ENCODE measurements at places on chromosomes 12 and 14.

- DNase-seq = no peak
These were observed 27.1 kb upstream of the MTERF2 start for GRCh38 chr12:107014055-107014454.

GRCh38 chr12:132669166-132669879 lies 17.8 kb downstream of the POLE start:
- no peak for DNase-seq

GRCh38 chr14:92706386-92706785 lies 42.0 kb downstream of the LGMN start:
- DNase-seq = no peak

DNA sequence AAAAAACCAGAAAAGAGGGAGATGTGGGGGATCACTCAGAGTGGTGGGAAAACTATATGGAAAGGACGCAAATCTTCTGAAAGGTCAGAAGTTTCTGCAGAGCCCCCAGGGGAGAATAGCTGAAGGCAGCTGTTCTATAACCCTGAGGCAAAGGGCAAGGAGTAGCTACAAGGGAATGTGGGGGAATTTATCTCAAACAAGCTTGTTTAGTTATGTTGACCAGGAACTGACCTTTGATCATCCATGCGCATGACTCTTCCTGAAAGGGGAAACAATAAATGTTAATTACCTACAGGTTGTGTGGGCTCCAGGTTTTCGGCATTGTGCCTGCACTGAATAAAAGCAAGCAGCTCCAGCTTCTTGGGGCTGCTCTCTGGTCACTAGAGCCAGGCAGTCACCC lies 968.5 kb downstream of the AACS start:
- DNase-seq = no peak

DNA sequence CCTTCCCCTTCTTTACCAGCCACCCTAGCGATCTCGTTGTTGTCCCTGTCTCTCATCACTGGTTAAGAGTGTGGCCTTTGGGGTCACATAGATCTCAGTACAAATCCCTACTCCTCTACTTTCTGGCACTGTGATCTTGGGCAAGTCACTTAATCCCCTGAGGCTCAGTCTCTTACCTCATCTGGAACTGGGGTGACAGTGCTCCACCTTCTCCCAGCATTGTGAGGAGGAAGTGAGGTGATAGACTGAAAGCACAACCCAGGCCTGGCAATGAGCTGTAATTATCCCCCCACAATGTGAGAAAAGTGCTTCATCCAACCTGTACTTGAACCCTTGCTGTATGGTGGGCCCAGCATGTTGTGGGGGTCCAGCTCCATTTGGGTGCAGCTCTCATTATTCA lies 48.0 kb downstream of the IRAK3 start:
- no peak for DNase-seq

DNA sequence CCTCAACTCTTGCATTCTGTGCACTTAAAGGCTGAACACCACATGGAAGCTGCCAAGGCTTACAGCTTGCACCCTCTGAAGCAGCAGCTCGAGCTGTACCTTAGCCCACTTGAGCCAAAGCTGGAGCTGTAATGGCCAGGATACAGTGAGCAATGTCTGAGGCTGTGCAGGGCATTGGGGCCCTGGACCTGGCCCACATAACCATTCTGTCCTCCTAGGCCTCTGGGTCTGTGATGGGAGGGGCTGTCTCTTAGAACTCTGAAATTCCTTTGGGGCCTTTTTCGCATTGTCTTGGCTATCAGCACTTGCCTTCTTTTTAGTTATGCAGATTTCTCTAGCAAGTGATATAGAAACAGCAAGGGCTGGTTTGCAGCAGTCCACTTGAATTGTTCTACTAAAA lies 303.8 kb upstream of the CLEC14A start:
- DNase-seq = no peak

- no peak for DNase-seq
These were observed 601.8 kb upstream of the ATXN7L3B start for GRCh38 chr12:73935817-73936216.

DNA sequence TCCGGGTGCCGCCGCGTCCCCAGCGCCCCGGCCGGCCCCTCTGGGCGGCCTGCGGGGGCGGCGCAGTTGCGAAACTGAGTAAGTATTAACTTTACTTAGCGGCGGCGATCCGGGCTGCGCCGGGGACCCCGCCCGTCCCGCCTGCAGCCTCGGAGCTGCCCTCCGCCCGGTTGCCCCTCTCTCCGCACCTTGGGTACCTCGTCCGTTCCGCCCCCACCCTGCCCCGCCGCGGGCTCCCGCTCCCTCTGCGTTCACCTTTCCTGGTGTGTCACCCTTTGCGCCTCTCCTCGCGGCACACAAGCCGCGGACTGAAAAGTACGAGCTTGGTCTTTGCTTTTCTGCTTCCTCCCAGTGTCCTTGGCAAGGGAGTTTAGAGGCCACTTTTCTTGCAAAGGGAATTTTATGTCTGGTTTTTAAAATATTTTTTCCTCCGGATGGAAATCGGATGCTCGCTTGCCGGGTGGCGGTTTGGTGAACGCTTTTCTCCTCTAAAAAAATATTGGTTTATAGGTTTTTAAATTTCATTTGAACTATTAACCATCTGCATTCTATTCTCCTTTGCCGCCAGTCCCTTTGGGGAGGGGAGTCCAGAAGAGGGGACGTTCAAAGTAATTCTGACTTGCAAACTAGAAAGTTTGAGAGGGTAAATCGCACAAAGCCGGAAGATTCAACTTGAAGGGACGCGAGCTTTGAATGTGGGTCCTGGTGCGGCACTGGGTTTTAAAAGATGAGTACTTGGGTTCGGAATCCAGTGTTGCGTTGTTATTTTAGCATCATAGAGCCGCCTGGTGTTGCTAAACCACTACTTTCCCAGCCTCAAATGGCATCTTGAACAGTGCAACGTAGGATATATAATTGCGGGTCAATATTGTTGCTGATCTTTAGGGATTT lies 834 bp downstream of the RASSF8 start:
- DNase-seq = no peak

DNA sequence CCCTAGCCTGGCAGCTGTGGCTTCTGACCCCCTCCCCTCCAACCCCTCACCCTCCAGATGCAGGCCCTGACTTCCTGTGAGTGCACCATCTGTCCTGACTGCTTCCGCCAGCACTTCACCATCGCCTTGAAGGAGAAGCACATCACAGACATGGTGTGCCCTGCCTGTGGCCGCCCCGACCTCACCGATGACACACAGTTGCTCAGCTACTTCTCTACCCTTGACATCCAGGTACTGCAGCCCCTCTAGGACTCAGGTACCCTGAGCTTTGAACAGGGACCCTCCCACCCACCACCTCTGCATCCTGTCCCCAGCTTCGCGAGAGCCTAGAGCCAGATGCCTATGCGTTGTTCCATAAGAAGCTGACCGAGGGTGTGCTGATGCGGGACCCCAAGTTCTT lies 6.0 kb upstream of the IRF9 start:
- no peak for DNase-seq

DNA sequence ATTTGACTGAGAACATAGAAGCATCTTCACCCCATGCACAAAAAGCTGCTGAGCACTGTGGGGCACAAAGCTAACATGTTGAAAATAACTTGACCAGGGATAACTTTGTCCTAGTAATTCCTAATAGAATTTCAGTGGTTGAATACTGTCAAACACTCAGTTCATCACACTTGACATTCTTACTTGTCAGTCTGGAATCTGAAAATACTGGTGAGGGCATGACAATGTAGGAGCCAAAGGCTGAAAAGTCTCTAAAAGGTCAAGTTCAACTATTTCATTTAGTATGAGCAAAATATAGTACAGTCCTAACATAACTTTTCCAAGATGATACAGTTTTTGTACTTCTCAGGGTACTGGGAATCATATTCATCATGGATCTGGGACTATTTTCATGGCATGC lies 504.4 kb upstream of the LMO3 start:
- no peak for DNase-seq

GRCh38 chr12:67794161-67794560 lies 145.6 kb downstream of the DYRK2 start:
- DNase-seq = no peak

DNA sequence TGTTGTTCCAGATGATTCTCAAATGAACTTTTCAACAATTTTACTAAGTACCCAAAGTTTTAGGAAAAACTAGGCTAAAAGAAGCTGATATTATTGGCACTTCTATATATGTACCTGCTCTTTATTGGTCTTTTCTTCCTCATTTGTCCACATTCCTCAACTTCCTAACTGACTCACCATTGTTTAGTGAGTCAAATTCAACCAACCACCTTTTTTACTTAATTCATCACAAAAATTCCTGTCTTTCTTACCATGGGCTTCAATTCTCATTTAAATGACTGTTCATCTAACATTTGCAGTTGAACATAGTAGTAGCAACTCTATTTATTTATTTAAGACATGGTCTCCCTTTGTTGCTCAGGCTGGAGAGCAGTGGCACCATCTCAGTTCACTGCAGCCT lies 47.6 kb upstream of the SLC2A13 start:
- no peak for DNase-seq

DNA sequence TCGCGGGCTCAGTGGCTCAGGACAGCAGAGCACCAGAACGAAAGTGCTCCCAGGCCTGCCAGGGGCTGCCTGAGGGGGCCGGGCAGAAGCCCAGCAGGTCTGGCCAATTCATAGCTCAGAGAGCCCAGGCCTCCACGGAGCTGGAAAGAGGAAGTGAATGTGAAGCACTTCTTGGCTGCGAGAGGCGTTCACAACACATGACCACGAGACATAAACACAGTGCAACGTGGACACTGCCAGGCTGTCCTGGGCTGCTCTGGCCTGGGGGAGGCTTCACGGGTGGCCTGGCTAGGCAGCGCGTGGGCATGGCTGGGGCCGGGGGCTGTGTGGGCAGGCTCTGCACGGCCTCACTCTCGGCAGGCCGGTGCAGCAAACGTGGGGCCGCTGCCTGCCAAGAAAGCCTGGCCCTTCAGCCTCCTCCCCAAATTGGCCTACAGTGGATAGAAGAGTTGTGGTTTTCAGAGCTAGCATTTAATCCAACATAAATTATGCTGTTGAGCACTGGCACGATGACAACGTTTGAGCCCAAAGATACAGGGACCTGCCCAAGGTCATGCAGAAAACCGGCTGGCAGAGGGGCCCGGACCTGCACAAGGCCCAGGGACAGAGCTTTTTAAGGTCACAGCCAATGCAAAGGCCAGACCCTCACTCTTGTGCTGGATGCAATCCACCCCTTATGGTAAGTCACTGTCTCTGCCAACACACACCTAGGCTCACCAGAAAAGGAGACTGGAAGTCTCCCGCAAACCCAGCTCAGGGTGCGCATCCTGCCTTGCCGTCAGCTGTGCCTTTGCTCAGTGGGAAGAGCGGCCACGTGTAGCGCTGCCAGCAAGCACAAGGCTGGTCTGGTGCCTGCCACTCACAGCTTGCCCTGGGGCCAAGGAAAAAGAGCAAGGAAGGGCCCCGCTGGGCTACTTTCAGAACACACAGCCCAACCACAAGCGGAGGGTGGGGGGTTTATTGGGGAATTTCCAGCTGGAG lies 8.6 kb downstream of the SLC25A29 start:
- no peak for DNase-seq

- no peak for DNase-seq
These were observed 23.4 kb downstream of the SLC25A47 start for GRCh38 chr14:100346306-100347091.

GRCh38 chr14:65989981-65990380 lies 496.2 kb upstream of the CCDC196 start:
- DNase-seq = no peak

DNA sequence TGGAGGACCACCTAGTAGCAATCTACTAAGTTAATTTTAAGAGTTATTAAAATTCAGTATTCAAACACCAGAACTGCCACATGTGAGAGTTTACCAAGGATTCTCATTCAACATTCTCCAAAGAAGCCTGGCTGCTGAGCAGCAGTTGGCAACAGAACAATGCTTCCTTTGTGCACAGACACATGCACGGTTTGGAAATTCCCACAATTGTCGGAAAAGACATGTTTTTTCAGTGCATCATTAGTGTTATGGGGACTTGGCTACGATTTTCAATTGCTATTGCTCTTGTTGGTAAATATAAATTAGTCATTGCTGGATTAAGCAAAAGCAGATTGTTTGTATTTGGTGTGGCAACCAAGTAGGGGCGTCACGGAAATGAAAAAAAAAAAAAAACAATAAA lies 22.2 kb downstream of the ST8SIA1 start:
- DNase-seq = no peak

GRCh38 chr12:63220921-63221320 lies 69.9 kb upstream of the AVPR1A start:
- no peak for DNase-seq

DNA sequence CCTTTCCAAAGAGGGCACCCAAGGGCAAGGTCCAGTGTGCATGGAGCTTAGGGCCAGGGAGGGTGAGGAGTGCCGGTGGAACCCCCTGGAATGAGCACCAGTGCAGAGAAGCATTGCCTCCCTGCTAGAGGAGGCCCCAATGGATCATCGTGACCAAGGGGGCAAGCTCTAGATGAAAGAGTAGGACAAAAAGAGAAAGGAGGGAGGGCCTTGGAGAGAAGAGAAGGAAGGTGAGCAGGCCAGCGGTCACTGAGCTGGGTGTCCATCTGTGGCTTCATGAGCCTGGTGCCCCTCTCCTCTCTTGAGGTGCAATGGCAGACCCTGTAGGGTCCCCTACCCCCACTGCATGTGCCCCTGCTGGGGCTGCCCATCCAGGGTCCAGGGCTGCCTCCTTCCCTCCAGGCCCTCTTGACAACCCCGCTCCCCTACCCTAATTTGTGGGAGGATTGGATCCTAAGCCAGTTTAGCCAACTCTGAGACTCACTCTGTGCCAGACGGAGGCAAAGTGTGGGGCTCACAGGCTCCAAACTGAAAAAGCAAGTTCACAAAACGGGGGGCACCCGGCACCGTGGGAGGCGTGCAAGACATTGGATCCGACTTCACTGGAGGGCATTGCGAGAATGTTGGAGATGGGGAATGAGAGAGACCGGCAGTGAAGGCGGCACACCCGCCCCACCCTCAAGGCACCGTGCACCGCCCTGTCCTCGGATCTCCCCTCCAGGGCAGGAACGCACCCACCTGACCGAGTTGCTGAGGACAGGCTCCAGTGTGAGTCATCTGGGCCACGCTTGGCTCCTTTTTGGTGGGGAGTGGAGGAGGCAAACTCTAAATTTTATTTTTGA lies 207.5 kb downstream of the KIF26A start:
- DNase-seq = no peak

DNA sequence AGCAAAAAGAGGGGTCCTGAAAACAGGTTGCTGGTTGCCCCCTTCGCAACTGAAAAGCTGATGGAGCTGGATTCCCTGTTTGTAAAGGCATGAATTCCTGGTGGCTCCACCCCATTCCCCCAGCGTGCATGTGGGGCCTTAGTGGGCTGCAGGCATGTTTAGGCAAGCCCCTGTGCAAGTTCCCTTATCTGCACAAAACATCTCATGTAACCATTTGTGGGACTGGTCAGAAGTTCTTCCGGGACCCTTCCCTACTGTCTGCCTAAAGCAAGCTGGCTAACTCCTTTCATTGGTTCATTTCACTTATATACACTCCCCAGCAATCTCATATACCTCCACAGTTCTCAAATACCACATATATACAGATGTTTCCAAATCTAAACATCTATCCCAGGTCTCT lies 24.0 kb upstream of the HIGD1C start:
- DNase-seq = no peak

DNA sequence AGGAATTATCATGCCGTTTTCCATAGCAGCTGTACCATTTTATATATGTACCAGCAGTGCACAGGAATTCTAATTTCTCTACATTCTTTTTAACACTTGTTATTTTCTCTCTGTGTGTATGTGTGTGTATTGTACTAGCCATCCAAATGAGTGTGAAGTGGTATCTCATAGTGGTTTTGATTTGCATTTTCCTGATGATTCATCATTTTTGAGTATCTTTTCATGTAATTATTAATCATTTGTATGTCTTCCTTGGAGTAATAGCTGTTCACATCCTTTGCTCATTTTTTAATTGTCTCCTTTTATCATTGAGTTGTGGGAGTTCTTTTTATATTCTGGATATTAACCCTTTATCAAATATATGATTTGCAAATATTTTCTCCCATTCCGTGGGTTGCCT lies 95.6 kb upstream of the MANSC4 start:
- no peak for DNase-seq

Measured in vagina (tissue), 2 donors.